CD4-positive, alpha-beta T cell treated with Interleukin-6 for 4 hours (primary cell): ENCODE measurements at places on chromosomes 7 and 10.
A peak's percentile ranks its signal among the peaks of the same experiment; 100 is the strongest.

DNA sequence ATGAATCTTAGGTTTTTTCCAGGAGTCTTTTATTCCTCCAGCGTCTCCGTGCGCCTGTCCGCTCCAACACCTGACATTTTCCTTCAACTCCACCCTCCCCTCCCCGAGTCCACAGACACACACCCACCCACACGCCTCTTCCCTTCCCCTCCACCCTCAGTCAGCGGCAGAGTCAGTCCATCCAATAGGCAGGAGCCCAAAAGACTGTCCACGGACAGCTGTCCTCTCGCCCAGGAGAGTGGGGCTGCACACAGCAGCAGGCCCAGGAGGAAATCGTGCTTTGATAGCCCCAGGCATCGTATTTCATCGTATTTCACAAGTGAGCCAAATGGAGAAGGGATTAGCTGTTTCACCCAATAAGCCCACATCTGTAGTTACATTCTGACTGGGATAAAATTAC lies 285.1 kb downstream of the ZEB1 start:
- no peak for DNase-seq

- no peak for DNase-seq
These were observed 69.9 kb upstream of the FOXK1 start for GRCh38 chr7:4612237-4612636.

GRCh38 chr10:6487920-6488319 lies 92.2 kb downstream of the PRKCQ start:
- DNase-seq = no peak

DNA sequence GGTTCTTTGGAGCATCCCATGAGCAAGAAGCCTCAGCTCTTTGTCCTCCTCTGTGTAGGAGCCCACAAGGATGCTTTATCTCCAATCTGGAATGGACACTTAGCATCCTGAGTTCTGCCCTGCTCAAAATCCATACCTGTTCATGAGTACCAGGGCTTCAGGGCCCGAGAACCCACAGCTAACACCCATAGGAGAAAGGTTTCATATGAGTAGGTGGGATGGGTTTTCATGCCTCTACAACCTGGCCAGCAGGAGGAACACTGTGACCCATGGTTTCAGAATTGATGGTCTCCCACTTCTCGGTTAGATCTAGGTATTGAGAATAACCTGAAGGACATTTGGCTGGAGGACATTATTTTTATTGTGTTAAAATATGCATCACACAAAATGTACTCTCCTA lies 57.8 kb downstream of the TBXAS1 start:
- DNase-seq = no peak

DNA sequence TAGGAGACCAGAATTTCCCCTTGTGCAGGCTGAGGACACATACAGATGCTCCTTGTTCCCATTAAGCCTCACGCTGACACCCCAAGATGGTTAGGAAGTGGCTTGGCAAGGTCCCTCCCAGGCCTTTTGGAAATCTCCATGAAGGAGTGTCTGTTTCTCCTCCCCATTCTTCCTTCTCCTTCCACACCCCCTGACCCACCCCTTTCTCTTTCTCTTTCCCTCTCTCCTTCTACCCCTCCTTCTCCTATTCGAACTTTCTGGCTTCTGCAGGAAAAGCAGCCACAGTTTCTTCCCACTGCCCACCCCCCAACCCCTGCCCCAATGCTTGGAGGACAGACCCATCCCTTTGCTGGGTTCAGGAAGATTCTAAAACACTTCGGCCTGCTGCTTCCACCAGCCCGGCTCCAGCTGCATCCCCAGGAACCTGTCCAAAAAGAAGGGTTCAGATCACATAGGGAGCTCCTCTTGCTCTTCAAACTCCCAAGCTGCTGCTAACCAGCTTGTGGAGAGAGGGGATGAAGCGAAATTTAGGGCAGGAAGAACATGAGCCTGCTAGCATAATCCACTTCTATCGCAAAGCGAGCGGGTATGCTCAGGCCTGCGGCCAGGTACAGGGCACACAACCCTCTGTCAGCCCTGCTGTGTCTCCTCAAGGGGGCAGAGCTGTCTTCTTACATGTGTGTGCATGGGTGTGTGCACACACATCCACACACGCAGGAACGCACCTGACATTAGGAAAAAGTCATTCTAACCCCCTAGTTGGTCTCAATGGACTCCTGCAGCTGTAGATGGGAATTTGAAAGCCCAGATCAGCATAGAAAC lies 80.4 kb downstream of the PPP1R3C start:
- DNase-seq = no peak

GRCh38 chr10:76155961-76156360 lies 724.5 kb downstream of the LRMDA start:
- DNase-seq = no peak

- DNase-seq = no peak
These were observed 21.6 kb downstream of the EZH2 start for GRCh38 chr7:148862481-148862880.

DNA sequence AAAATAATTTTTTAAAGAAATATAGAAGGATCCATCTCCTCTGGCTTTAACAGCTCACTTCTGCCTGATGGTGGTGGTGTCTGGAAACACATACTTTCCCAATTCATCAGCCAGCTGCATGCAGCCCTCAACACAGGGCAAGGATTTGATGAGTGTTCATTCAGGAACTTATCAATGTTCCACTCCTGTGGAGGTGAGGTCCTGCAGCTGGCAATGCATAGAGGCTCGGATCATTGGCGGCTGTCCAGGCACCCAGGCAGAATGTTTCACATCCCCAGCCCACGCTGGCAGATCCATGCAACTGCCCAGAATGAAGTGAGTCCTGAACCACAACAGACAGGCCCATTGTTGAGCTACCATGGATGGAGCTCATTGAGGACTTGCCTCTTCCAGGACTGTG lies 55.2 kb upstream of the KCNMA1 start:
- no peak for DNase-seq

GRCh38 chr10:80468002-80468401 lies 13.9 kb downstream of the TSPAN14 start:
- peak; percentile 90 for DNase-seq

GRCh38 chr7:43572516-43573049 lies 10.3 kb upstream of the STK17A start:
- peak; percentile 47 for DNase-seq

- no peak for DNase-seq
These were observed 138.0 kb downstream of the PPP1R9A start for GRCh38 chr7:95045236-95045923.
